Stimulated activated CD8-positive, alpha-beta memory T cell treated with anti-CD3 and anti-CD28 coated beads, Interleukin-15, amount 100 ng/mL, for 1 hour (primary cell): ENCODE measurements at places on chromosomes 2 and 18.

GRCh38 chr2:222064286-222064685, 234.5 kb downstream of the PAX3 start:
- DNase-seq: no peak

GRCh38 chr2:27255660-27256059, 7.2 kb downstream of the SLC30A3 start:
- no peak for DNase-seq

DNA sequence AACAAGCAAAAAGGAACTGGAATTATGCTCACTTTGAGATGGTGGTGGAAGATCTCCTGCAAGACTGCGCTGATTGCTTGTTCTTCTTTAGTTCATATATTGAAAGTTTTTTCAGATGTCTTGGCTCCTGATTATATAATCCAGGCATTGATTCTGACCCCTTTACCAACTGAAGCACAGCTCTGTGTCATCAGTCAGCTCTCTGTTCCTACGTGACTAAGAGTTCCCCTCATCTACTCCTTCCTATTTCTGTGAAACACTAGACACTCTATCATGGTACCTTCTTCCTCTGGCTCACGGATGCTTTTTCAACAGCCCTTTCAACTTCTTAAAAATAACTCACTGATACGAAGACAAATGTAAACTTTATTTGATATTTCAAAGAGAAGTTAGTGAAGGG, 788.6 kb downstream of the SOCS6 start:
- DNase-seq: no peak

- no peak for DNase-seq
Measured at GRCh38 chr18:49456794-49457193, 3.7 kb downstream of the DYM start.

DNA sequence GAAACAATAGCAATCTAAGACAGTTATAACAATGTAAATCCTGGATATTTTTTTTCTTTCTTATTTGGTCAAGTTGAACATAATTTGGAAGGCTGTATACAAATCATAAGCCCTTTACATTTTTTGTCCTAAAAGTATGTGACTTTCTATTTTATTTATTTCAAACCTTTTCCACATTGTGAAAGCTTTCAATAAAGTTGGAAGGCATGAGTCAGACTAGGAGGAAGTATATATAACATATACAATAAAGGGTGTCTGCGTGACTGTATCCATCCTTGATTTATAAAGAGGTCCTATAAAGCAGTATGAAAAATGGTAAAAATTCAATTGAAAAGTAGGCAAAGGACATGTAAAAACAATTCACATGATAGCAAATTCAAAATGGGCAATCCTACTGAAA, 44.4 kb downstream of the CRACDL start:
- DNase-seq: no peak

DNA sequence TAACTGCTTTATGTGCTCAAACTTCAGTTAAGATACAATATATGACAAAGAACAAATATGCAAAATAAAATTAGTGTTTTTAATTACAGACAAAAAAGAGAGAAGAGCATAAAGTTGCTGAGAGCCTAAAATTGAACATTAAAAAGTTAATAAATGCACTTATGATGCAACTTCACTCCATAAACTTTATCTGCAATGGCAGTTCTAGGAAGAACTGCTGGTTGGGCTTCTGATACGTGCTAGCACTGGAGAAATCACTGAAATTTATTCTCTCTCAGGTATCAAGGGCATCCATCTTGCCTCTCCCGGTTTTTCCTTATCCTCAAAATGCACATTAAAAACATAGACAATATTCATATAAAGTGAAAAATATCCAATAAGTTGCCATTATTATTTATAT, 35.7 kb downstream of the MYO3B start:
- no peak for DNase-seq

DNA sequence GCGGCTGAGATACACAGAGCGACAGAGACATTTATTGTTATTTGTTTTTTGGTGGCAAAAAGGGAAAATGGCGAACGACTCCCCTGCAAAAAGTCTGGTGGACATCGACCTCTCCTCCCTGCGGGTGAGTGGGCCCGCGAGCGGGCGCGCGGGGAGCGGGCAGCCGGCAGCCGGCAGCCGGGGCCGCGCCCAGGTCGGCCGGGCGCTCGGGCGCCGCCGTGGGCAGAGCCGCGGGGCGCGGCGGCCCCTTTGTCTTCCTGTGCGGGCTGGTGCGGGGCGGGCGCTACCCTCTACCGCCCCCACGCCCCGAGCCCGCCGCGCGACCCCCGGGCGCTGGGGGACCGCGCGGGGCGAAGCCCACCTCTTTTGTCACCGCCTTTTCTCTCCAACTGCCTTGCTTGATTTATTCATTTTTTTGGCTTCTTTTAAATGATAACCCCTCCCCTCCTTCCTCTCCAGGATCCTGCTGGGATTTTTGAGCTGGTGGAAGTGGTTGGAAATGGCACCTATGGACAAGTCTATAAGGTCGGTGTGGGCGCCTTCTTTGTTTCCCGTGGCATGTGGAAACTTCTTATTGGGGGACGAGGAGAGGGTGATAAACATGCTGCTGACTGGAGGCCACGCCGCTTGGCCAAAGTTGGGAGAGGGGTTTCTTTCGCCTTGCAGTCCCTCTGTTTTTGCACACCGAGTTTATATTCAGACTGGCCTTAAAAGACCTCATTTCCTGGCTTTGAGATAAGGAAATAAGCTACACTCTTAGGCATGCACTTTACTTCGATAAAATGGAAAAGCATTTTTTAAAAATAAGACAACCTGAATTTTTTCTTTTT, 722 bp downstream of the MAP4K4 start:
- no peak for DNase-seq

DNA sequence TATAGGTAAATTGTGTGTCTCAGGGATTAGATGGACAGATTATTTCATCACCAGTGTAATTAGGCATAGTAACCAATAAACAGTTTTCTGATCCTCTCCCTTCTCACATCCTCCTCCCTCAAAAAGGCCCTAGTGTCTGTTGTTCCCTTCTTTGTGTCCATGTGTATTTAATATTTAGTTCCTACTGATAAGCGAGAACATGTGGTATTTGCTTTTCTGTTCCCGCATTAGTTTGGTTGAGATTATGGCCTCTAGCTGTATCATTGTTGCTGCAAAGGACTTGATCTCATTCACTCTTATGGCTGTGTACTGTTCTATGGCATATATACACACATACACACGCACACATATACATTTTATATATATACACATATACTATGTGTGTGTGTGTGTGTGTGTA, 866.2 kb downstream of the CCDC85A start:
- DNase-seq: no peak

DNA sequence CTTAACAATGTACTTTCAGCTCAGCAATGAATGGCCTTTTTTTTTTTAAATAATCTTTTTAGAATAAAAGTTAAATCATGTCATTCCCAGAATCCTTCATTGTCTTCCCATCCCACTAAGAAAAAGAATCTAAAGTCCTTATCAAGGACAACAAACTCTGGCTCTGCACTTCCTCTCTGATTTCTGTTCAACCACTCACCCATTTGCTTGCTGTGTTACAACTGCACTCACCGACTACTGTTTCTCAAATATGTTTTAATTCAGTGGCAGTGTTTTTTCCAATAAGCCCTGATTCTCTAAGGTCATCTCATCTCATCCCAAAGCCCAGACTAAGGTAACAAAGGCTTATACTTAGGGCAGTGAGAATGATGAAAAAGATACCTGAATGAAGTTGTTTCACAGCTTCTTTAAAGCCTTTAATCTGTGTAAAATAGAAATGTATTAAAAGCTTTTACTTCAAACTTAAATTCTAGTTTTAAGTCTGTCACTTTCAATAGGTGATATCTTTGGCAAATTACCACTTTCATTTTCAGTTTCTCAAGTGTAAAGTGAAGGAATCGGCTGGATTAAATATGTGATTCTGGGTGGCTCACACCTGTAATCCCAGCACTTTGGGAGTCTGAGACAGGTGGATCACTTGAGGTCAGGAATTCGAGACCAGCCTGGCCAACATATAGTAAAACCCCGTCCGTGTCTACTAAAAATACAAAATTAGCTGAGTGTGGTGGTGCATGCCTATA, 87.6 kb downstream of the RBBP8 start:
- no peak for DNase-seq

DNA sequence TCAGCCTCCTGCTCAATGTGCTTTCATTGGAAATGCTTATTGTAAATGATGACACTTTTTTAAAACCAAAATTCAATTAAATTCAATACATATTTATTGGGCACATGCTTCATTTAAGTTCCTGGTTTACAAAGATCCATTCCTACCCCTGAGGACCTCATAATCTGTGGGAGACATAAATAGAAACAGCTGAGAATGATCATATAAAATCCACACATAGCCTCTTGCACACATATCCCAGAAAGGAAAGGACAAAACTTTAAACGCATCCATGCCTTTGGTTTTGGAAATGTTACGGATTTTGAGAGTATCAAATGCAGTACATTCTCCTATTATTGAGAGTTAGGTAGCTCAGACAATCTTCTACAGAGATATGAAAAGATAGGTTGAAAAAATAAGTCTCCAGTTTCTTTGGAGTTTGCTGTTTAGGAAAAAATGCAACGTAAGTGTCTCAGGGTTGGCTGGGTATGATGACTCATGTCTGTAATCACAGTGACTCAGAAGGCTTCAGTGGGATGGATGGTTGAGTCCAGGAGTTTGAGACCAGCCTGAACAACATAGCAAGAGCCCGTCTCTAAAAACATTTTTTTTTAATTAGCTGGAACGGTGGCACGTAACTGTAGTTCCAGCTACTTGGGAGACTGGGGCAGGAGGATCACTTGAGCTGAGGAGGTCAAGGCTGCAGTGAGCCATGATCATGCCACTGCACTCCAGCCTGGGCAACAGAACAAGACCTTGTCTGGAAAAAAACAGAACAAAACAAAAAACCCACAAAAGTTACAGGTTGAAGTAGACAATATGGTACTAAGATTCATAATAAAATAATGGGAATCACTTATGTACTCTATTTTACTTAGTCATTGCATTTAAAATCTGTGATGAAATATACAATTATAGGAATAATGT, 3.9 kb upstream of the PRELID3A start:
- no peak for DNase-seq

DNA sequence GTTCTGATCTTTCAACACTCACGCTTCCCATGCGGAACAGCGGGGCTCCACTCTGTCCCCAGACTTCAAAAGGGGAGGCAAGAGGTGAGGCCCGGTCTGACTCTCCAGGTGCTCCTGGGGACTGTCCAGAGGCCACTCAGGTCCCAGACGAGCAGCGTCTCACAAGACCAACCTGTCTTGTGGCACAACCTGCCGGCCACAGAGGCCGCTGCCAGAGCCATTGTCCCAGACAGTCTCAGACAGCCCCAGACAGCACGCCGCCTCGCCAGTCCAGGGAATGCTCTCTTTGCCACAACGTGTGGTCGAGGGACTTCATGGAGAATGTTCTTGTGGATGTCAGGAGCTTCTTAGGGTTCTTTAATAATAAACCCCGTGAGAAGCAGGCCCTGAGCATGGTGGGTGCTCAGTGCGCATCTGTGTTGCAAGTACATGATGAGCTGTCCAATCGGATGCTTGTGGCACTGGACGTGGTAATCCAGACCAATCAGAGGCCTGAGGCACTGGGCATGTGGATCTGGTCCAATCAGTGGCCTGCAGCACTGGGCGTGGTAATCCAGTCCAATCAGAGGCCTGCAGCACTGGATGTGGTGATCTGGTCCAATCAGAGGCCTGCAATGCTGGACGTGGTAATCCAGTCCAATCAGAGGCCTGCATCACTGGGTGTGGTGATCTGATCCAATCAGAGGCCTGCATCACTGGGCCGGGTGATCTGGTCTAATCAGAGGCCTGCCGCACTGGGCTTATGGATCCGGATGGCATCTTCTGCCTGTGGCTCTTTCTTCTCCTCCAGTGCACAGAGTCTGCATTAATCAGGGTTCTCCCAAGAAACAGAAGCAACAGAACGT, 76.4 kb downstream of the TMEM18 start:
- DNase-seq: no peak

GRCh38 chr2:183991968-183992367, 606.4 kb upstream of the ZNF804A start:
- no peak for DNase-seq

- no peak for DNase-seq
Measured at GRCh38 chr18:40035966-40036365, 1919.1 kb upstream of the PIK3C3 start.

DNA sequence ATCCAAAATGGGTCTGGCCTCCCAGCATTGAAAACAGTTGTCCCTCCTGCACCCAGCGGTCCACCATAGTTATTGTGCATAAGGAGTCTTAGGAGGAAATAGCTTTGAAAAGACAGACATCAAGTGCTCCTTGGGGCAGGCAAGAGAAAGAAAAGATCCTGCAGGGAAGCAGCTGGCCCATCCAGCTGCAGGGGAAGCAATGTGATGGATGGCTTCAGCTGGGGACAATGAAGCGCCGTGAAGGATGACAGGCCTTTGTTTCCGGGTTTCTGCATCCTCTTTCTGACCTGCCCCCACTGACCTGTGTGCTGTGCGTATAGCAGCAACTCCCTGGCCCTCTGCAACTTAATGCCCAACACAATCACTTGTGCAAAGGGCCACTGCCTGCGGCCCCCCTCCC, 142.9 kb upstream of the NCKAP5 start:
- no peak for DNase-seq

DNA sequence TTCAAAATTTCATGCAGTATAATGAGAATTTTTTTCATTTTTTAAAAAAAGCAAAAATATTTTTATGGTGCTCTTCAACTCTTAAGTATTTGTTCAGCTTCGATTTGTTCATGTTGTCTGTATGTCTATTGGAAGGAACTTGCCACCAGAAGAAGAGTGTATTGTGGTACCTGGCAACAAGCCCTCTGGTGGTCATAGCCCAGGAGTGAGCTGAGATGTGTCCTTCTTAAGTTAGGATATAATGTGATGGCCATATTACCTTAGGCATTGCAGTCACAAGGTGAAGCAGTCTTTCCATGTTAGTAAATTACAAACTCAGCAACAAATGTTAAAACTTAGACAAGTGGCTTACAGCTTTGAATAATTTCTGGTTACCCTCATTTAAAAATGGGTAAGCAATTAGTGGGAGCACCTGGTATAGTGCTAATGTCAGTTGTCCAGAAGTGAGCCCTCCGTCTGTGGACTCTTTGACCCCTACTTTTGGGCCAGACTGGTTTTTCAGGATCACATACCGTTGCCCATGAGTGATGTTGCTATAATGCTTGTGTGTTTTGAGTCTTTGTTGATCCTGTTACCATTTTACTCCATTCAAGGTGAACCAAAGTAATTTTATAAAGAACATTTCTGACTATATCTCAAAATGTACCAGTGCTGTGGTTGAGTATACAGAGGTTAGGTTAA, 57.4 kb downstream of the MYO1B start:
- DNase-seq: no peak

DNA sequence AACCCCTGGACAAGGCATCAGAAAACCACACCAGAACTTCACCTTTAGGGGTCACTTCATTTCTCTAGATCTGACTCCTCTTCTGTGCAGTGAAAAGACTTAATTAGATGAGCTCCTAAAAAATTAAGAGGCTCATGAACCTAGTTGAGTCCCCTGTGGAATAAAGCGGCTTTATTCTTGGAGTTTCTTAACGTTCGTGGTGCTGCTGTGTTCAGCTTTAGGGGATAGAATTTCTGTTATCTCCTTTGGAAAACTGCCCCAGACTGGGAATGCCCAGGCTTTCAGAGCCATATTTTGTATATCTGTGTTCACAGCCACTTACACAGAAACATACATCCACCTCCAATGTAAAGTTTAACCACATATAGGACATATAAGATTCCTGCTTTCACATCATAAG, 165.8 kb downstream of the ANTXR1 start:
- DNase-seq: no peak

GRCh38 chr2:71208756-71209155, 18.1 kb downstream of the PAIP2B start:
- no peak for DNase-seq
